ENCODE measurements at places on chromosomes 4 and X.

DNA sequence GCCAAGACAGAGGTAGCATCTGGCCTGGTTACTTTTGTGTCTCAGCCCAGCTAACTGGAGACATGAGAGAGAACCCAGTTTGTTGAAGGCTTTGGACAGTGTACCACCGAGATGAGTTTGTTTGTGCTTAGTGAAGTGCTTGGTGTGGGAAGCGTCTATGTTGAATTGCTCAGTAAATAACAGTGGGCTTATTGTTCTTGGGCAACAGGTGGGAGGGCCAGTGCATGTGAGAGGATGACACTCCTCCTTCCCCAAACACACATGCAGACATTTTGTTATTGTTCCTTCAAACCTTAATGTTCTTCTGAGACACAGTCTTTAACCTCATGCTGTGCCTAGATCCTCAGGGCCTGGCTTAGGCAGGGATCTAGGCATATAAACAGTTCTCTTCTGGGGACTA is 39.7 kb downstream of the MSN start:
- no peak for ATAC-seq

- no peak for ATAC-seq
Observed at GRCh38 chr4:2686379-2687265, 69.5 kb downstream of the TNIP2 start.

- ATAC-seq = peak; percentile 91
Observed at GRCh38 chr4:25320773-25321172, 8.2 kb downstream of the ZCCHC4 start.

GRCh38 chrX:32893751-32894150 is 317.6 kb downstream of the DMD start:
- ATAC-seq = no peak

GRCh38 chr4:149158817-149159216 is 656.8 kb downstream of the IQCM start:
- no peak for ATAC-seq

- no peak for ATAC-seq
Observed at GRCh38 chr4:187118602-187119120, 395.0 kb upstream of the FAT1 start.

DNA sequence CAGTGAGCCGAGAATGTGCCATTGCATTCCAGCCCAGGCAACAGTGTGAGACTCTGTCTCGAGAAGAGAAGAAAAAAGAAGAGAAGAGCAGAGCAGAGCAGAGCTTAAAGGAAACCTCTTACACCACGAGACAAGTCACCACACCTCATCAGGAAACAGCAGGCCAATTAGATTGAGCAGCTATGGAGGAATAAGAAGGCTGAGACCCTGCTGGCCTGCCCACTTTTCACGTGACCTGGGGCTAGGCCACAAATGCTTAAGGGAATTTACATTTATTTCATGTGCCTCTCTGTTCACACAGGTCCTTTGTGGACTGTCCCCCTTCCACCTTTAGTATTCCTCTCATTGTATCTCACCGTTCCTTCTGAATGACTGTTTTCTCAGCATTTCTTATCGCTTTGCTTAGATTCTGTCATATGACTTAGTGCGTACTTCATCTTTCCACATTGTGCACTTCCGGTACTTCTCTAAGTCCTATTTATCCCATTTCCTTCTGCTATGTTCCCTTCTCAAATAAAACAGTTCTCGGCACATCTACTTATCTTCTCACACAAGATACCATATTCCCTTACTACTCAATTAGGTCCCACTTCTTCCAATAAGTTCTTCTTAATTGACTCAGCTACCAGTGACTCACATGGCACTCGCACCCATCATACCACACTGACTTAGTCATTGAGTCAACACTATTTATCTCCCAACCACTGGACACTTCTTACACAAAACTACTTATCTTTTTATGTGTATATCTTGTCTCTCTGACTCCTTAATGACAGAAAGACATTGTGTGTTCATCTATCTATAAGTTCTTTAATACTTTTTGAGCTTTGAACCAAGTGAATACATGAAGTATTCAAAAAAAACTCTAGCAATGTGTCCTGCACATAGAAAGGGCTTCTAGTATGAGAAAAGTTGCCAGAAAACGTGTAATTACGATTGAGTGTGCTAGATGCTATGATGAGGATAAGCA is 11.0 kb downstream of the CUL4B start:
- ATAC-seq = peak; percentile 97

GRCh38 chr4:85798012-85798770 is 323.2 kb downstream of the ARHGAP24 start:
- ATAC-seq = no peak

- no peak for ATAC-seq
Observed at GRCh38 chr4:9812501-9813340, 31.3 kb downstream of the DRD5 start.

DNA sequence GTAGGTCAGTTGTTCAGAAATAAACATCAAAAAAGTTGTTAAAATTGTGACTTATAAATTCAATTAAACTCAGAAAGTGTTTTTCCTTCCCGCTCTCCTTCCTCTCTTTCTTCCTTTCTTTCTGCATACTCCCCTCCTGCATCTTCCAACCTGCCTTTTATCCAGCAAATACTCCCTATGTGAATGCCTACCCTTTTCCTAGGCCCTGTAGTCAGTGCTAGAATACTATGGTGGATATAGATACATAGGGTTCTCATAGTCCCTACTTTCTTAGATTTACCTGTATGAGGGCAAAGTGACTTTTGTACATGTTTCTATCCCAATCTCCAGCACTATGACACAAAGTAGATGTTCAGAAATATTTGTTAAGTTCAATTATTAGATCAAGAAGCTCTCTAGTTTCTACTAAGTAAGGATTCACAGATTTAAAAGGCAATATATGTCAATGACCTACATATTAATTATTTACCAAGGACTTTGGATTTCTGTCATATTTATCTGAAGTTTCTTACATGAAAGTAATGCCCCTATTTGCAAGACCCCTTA is 732 bp downstream of the SULT1E1 start:
- no peak for ATAC-seq

GRCh38 chr4:110624904-110625494 is 2.1 kb upstream of the PITX2 start:
- ATAC-seq = no peak

GRCh38 chr4:144360146-144360793 is 219.8 kb upstream of the GYPA start:
- no peak for ATAC-seq

GRCh38 chrX:17826609-17827496 is 34.2 kb downstream of the RAI2 start:
- ATAC-seq = no peak

GRCh38 chr4:113524505-113525186 is 236.9 kb downstream of the CAMK2D start:
- no peak for ATAC-seq

- no peak for ATAC-seq
Observed at GRCh38 chr4:104351706-104352105, 143.0 kb downstream of the CXXC4 start.

- no peak for ATAC-seq
Observed at GRCh38 chrX:44401151-44401550, 57.7 kb upstream of the EFHC2 start.

DNA sequence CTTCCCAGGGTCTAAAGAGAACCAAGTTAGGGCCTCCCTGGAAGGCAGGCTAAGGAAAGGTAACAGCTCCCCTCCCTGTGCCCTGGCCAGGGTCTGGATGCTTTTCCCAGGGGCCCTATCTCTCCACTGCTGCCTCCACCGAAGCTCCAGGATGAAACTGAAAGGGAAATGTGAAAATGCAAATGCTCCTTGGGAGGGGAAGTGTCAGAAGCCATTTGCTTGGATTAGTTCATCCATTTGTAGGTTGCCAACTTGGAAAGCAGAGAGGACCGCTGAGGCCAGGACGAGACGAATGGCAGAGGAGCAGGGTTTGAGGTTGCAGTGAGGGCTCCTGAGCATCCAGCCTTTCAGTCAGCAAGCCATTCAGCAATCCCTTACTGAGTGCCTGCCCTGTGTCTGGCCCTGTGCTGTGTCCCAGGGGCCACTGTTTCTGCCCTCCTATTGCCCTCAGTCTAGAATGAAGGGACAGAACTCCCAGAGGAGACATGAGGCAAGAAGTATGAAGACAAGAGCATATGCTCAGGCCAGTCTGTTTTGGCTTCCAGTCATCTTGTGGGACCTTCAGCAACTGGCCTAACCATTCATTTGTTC is 45.9 kb upstream of the PGRMC1 start:
- no peak for ATAC-seq

DNA sequence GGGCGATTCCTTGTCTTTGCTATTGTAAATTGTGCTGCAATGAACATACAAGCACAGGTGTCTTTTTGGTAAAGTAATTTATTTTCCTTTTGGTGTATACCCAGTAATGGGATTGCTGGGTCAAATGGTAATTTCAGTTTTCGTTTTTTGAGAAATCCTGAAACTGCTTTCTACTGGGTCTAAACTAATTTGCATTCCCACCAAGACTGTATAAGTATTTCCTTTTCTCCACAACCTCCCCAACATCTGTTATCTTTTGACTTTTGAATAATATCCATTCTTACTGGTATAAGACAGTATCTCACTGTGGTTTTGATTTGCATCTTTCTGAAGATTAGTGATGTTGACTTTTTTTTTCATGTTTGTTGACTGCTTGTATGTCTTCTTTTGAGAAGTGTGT is 2506.0 kb downstream of the PCDH7 start:
- ATAC-seq = no peak

DNA sequence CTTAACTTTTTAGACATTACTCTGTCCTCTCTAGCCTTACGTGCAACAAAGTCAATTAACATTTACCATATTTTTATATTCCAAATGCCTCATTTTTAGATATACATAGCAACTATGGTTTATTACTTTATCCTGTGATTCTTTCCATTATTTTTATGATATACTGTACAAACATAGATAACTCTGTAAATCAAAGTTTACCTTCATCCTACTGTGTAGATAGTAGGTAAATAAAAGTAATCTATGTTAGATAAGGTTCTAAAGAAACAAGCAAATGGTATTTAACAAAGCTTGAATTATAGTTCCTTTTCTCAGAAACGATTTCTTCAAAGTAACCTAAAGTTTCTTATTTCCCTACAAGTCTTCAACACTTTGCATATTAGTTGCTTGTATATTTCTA is 350.0 kb downstream of the GALNTL6 start:
- no peak for ATAC-seq

GRCh38 chrX:73478961-73479360 is 32.1 kb downstream of the CDX4 start:
- ATAC-seq = no peak
